Coronary artery (tissue), 2 donors: ENCODE measurements at places on chromosomes 5 and 9.

- no peak for DNase-seq
These were observed 465.7 kb downstream of the DIRAS2 start for GRCh38 chr9:90176901-90177300.

- no peak for DNase-seq
These were observed 45.0 kb downstream of the VLDLR start for GRCh38 chr9:2666569-2666968.

DNA sequence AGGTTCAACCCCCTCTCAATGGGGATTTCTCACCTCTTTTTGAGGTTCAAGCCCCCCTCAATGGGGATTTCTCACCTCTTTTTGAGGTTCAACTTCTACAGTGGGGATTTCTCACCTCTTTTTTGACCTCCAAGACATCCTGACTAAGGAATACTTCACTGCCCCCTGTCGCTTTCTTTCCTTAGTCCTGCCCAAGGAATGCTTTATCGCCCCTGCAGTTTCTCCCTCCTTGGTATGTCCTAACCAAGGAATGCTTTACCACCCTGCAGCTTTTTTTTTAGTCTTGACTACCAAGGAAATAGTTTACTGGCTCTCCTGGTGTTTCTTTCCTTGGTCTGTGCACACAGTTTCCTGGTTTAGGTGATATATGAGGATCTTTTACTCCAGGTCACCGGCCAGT lies 9.6 kb upstream of the IRGM start:
- no peak for DNase-seq

DNA sequence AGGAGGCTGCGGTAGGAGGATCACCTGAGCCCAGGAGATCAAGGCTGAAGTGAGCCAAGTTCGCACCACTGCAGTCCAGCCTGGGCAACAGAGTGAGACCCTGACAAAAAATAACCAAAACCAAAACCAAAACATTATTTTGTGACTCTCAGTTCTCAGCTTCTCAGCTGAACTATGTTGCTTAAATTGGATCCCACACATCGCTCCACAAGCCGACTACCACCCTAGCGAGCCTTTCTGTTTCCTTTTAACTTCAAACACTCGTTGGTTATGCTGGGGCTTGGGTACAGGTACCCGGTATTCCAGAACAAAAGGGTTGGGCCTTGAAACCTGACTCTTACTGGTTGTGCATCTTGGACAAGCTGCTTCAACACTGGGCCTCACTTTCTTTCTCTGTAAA lies 3.8 kb upstream of the PTGS1 start:
- no peak for DNase-seq

DNA sequence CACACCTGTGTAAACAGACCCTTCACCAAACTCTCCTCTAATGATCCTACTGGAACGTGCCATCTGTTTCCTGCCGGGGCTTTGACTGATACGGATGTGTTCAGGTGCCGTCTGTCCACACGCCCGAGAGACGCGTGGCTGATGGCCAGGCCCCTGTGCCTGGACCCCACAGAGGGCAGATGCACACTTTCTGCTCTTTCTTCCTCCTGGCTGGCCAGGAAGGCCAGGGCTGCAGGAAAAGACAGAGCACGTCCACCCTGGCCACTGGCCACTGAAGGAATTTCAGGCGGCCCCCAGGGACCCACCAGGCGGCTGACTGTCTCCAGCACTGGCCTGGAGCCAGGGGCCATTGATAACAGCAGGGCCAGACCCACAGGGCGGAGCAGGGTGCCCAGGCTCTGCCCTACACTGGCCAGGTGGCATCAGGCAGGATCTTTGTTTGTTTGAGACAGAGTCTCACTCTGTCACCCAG lies 3.6 kb upstream of the ENG start:
- no peak for DNase-seq

DNA sequence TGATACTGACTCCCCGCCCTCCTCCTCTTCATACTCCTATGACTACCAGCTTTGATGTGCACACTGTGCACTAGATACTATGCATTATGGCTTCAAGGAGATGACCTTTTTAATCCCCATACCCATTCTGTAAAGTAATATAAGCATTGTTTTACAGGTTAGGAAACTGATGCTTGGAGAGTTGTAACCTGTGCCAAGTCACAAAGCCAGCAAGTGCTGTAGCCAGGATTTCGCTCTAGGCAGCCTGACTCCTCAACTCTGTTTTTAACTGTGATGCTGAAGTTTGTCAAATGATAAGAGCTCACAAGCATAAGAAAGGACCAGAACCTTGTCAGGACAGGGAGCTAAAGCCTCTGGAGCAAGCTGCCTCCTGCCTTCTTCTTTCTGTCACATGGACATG lies 461.3 kb downstream of the TMEM232 start:
- DNase-seq: no peak

GRCh38 chr5:172952034-172952511 lies 7.2 kb upstream of the RPL26L1 start:
- DNase-seq: no peak

DNA sequence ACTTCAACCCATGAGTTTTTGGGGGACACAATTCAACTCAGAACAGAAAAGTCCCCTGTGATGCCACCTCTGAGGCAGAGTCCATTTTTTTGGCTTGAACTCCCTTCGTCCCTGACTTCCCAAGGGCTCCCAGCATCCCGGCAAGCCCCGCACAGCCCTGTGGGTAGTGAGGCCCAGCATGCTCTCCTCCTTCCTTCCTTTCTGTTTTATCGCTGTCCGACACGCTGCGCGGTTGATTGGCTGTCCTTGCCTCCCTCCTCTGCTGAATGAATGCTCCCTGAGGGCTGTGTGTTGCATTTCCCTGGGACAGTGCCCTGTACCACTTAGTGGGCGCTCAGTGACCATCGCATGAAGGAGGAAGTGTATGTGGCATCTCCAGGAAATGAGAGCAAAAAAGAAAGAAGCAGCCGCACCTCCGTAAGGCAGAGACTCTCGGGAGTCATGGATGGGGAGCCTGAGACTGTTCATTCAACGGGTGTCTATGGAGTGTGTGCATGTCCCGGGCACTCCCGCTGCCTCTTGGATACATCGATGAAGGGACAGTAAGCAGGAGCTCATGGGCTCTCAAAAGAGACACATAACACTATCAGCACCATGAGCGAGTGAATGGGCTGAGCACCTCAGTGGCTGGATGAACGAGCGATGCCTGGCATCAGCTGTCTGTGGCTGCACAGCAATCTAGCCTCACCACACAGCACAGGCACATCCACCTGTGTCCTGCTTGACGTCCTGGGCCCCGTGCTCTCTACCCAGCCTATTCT lies 10.1 kb upstream of the IRX4 start:
- DNase-seq: no peak

GRCh38 chr5:88238732-88239131 lies 29.9 kb downstream of the TMEM161B start:
- DNase-seq: no peak

DNA sequence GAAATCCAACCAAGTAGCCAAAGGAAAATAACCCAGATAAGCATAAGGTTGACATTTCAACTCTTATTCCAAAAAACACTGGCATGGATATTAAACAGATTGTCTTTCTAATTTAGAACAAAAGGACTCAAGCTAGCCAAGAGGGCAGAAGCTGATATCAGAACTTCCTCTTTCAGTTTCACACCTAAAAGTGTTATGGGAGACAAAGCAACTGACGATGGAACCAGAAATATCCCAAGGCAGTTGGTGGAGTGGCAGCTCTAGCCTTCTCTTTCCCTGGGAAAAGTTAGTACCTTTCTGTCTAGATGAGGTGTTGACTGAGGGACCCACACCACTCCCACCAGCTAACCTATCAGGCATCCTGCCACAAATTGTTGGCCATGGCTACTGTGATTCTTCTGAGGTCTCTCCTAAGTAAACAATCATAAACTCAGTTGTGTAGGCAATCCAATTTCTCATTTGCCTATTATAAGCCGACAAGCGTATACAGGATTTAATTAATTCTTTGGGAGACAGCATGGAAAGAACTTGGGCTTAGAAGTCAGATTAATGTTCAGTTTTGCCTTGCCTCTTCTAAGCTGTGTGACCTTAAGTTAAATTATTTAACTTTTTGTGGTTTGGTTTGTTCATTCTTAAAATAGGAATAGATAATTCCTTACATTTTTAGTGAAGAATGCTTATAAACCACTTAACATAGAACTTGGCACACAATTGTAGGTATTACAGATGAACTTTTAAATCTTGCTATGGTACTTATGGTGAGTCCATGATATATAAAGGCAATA lies 110.9 kb upstream of the ADAMTSL1 start:
- DNase-seq: no peak

- DNase-seq: no peak
These were observed 575.3 kb upstream of the MEF2C start for GRCh38 chr5:89458332-89458656.
